Activated naive CD4-positive, alpha-beta T cell treated with anti-CD3 and anti-CD28 coated beads for 36 hours (primary cell): ENCODE measurements at places on chromosomes 3 and 15.
A peak's percentile ranks its signal among the peaks of the same experiment; 100 is the strongest.

GRCh38 chr15:51366920-51367319, 25.5 kb downstream of the GLDN start:
- DNase-seq = no peak

GRCh38 chr3:12230406-12230805, 58.5 kb upstream of the PPARG start:
- DNase-seq = no peak

GRCh38 chr3:20403986-20404740, 218.2 kb upstream of the SGO1 start:
- no peak for DNase-seq

DNA sequence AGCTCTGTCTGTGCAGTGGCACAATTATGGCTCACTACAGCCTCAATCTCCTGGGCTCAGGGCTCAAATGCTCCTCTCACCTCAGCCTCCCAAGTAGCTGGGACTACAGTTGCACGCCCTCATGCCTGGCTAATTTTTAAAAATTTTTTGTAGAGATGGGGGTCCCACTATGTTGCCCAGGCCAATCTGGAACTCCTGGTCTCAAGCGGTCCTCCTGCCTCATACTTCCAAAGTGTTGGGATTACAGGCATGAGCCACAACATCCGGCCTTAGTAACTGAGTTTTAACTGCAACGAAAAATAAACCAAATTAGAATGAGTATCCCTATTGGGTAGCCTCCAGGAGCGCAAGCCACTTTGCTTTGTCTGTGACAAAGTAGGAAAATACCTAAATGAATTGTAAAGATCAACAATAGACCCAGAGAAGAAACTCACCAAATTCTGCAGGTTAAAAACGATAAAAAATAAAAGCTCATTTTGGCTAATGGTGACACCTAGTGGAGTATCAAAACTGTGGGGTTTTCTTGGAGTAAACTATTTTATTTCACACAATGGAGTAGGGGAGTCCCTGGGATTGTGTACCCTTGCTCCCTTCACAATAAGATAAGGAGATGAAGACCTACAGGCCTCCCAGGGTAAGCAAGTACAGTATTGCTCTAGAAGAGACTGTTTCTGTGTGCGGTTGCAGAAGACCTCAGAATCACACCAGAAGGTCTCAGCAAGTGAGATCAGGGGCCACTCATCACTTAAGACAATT, 21.0 kb upstream of the CA12 start:
- DNase-seq = no peak

GRCh38 chr3:14605067-14605466, 46.5 kb upstream of the CCDC174 start:
- no peak for DNase-seq

GRCh38 chr3:24623657-24624056, 129.0 kb upstream of the THRB start:
- no peak for DNase-seq

DNA sequence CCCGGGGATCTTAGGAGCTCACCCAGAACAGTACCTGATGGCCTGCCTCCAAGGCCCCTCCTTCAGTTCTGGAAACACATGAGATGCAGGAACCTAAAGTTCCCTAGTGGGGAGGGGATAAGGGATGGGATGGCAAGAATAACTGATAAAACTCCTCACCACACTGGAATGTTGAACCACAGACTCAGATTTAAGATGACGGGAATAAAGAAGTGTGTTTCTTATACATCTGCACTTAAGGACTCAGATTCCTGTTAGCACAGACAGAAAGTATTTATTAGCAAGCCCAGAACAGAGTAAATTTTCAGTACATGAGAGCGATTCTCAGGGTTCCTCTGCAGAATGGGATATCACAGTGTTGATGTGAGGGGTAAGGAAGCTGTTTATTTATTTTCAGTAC, 245.2 kb downstream of the TLE3 start:
- no peak for DNase-seq

DNA sequence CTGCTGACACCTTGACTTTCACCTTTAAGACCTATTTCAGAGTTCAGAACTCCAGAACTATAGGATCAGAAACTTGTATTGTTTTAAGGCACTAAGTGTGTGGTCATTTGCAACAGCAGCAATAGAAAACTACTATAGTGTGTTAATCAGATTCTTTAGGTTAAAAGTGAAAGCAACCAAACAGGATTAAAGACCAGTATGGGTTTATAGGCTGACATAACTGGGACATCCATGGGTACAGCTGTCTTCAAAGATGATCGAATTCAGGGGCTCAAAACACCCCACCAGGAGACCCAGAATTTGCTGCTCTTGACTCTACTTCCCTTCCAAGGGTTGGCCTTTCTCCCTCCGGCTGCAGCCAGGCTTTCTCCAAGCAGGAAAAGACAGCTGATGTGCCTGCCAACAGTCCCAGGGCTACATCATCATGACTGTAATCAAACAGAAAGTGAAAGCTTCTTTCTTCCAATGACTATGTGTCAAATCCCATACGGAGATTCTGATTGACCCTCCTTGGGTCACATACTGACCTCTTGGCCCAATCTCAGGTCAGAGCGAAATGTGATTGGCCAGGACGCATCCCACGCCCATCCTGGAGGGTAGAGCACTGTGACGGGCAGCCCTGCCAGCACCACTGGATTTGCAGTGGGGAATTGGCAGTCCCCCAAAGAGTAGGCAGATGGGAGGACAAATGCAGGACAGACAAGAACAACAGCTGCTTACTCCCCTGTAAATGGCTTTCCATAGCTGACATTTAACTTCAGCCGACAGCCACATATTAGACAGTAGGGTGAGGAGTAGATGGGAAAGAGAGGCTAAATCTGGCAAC, 51.4 kb upstream of the RNF7 start:
- DNase-seq = no peak

- DNase-seq = no peak
Observed at GRCh38 chr3:40593351-40593750, 68.6 kb downstream of the ZNF621 start.

GRCh38 chr3:8369638-8370037, 132.0 kb upstream of the LMCD1 start:
- no peak for DNase-seq

- no peak for DNase-seq
Observed at GRCh38 chr3:52005571-52005986, 9.9 kb upstream of the RPL29 start.

GRCh38 chr3:194487289-194488054, 670 bp upstream of the ATP13A3 start:
- peak; percentile 55 for DNase-seq
